Mucosa of gallbladder (tissue), 1 donor: ENCODE measurements at places on chromosomes 7 and 10. TPM values are rescaled to one million over a fixed set of nuclear protein-coding genes. Genes with fewer than 3 reads are reported as not detected.

OR2A42 gene
- not detected for total RNA-seq

CYP26C1 gene
- total RNA-seq = 0.06 TPM

REPIN1 gene
- 145 TPM for total RNA-seq

NYAP1 gene
- total RNA-seq = 1.2 TPM

FXYD4 gene
- 1.6 TPM for total RNA-seq
